NCI-H526 treated with DMSO at 0.1 percent for 48 hours (cell line): ENCODE measurements at places on chromosomes 4 and X.

- no peak for DNase-seq
These were observed 27.7 kb downstream of the FBXO8 start for GRCh38 chr4:174255786-174256185.

DNA sequence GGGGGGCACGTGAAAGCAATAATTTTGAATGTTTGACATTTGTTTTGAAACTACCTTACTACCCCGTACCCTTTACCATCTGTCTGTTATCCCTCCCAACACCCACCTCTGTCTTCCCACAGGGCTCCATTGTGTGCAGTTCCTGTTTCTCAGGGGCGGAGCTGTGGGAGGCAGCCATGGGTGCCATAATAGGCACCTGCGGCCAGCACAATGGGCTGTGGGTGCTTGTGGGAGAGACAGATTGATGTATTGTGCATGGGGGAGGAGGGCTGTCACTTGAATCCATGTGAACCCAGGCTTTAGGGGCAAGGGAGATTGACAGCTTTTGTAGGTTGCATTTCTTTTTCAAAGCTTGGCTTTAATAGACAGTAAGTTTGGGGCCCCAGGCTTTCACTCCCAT is 122.6 kb upstream of the CXorf66 start:
- DNase-seq, result no peak

DNA sequence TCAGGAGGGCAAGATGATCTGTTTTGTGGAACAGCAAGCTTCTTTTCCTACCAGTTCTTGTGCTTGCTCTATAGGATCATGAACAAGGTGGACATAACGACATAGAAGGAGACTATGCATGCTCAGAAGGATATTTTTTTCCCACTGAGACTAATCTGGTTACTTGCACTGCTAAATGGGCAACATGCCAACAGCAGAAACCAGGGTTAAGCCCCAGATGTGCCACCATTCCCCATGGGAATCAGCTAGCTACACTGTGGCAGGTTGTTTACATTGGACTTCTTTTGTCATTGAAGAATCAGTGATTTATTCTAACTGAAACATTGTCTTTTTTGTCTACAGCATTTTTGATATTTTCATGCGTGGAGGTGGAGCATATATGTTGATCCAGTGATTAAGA is 165.6 kb downstream of the C4orf33 start:
- no peak for DNase-seq

DNA sequence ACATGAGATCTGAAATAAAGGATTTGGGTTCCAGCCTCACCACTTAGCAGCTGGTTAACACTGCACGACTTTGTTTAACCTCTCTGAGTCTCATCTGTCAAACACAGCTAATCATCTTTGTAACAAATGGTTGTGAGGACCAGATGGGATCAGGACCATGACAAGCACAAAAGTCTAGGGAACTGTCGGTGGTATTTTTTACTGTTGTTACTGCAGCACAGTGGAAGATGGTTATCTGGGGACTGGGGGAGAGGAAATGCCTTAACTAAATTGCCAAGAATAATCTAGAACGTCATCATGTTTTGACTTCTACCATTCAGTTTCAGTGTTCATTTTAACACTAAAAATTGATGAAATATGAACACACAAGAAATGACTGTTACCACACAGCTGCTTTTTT is 99.5 kb downstream of the ADGRA3 start:
- DNase-seq, result no peak

- no peak for DNase-seq
These were observed 18.1 kb downstream of the SEC24B start for GRCh38 chr4:109451544-109452273.

DNA sequence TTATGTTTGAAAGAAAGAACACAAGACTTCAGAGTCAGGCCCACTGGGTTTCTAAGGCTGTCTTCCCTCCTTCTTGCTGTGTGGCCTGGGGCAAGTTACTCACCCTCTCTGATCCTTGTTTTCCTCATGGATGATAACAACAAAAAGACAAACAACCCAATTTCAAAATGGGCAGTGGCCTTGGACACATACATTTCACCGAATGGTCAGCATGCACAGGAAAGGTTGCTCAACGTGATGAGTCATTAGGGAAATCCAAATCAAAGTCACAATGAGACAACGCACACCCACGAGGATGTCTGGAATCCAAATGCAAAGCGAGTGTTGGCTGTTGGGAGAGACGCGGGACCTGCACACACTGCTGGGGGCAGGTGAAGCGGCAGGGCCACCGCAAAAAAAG is 50.8 kb upstream of the PPP2R2C start:
- no peak for DNase-seq

- DNase-seq, result no peak
These were observed 34.1 kb upstream of the HHIP start for GRCh38 chr4:144611850-144612249.

DNA sequence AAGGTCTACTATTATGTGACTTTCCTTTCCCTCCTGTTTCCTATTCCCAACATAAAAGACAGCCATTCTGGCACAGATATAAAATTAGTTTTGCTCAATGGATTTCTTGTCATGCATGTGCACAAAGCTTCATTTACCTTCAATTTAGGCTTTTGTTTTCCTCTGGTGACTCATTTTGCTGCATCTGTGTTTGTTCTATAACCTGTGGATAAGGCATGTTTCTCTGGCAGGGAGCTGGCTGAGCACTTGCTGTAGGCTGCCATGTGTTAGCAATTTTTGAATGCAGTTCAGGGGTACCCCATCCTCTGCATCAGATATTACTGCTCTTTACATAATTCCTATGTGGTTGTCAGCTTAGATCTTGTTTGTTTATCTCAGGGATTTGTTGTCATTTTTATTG is 202.8 kb upstream of the GRID2 start:
- DNase-seq, result no peak

DNA sequence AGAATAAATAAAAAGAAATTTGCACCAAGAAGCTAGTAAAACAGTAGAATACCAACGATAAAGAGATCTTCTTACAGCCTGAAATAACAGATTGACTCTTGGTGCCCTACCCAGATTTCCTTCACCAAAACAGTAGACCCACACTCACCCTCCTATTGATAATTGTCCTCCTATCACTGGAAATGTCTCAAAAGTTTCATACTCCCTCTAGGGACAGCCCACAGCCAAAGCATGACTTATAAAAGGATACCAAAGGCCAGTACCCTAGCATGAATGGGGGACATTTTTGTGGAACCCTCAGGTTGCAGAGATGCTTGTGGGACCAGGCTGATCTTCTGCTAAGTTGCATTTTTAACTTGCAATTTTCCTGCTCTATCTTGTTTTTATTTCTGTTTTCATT is 104.1 kb downstream of the INPP4B start:
- no peak for DNase-seq

DNA sequence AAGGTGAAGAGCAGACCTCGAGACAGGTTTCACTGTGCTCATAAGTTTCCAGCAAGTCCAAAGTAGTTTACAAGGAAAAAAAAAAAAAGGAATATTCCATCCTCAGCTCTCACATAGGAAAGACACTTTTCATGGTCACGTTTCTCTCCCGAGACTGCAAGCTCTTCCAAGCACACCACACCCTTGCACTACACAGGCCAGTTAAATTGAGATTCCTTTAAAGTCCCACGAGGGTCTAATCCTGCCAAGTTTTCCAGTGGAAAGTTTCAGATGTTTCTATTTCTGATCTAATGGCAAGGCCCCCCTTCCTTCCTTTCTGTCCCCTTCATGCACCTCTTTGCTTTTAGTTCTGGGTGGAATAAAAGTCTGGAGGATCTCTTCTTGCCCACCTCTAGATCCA is 67.9 kb upstream of the PCDH19 start:
- no peak for DNase-seq

DNA sequence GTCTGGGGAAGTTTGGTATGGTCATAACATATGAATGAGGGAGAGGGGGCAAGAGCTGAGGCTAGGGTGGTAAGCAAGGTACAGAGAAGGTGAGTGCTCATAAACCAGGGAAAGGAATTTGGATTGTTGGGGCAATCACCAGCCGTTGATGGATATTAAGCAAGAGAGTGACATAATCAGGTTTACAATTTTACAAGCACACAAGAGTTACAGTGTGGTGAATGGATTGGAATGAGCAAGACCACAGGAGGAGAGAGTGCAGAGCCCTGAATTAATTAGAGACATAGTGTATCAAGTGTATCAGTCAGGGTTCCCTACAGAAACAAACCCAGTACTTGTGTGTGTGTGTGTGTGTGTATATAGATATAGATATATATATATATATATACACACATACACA is 18.7 kb upstream of the FMR1NB start:
- no peak for DNase-seq

- DNase-seq, result peak; percentile 71
These were observed 7.8 kb upstream of the AKAP14 start for GRCh38 chrX:119887721-119888425.

- DNase-seq, result no peak
These were observed 27.8 kb downstream of the PIR start for GRCh38 chrX:15465347-15465746.

- DNase-seq, result no peak
These were observed 15.0 kb downstream of the G6PD start for GRCh38 chrX:154531626-154532025.

DNA sequence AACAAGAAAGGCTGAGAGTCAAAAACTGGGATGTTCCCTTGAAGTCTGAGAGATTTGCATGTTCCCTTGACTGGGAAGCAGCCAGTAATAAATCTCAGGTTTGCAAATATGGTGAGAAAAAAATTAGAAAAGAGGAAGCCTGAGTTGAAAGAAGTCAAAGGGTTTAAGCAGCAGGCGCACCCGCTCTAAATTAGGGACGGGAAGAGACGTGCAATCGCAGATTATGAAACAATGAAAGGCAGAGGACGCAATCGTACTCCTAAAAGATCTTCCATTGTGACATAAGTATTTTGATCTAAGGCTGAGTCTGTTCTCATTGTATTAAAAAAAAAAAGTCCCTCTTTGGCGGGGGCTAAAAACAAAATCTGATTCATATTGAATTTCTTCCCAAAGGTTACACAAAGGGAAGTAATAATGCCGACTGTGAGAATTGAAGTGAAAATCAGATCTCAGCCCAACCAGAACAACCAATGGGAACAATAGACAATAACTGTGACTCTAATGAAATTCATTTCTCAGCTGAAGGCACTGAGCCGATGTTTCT is 28.2 kb downstream of the SAT1 start:
- DNase-seq, result peak; percentile 29

GRCh38 chr4:5052204-5052702 is 973 bp downstream of the STK32B start:
- DNase-seq, result peak; percentile 34

GRCh38 chrX:76957485-76957884 is 489.7 kb upstream of the FGF16 start:
- DNase-seq, result no peak

- DNase-seq, result no peak
These were observed 31.5 kb upstream of the GLRA3 start for GRCh38 chr4:174860588-174860987.

DNA sequence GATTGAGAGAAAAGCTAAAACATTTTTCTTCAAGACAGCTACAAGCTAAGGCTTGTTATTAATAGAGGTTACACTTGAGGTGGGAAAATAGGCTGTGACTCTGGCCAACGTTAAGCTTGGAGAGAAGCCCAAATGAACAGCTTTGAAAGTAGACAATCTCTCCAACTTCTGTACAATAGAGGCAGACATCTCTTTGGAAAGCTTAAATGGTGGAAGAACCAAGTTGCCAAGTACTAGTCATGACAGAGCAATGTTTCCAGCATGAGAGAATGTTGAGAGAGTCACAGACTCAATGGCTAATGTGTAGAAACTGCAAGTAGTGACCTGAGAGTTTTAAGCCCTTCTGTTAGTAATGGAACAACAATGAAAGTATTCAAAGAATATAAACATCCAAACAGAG is 298.1 kb downstream of the INPP4B start:
- no peak for DNase-seq

- no peak for DNase-seq
These were observed 64.8 kb downstream of the TBC1D9 start for GRCh38 chr4:140691369-140691768.

GRCh38 chrX:94676285-94676684 is 1002.3 kb downstream of the FAM133A start:
- DNase-seq, result no peak

DNA sequence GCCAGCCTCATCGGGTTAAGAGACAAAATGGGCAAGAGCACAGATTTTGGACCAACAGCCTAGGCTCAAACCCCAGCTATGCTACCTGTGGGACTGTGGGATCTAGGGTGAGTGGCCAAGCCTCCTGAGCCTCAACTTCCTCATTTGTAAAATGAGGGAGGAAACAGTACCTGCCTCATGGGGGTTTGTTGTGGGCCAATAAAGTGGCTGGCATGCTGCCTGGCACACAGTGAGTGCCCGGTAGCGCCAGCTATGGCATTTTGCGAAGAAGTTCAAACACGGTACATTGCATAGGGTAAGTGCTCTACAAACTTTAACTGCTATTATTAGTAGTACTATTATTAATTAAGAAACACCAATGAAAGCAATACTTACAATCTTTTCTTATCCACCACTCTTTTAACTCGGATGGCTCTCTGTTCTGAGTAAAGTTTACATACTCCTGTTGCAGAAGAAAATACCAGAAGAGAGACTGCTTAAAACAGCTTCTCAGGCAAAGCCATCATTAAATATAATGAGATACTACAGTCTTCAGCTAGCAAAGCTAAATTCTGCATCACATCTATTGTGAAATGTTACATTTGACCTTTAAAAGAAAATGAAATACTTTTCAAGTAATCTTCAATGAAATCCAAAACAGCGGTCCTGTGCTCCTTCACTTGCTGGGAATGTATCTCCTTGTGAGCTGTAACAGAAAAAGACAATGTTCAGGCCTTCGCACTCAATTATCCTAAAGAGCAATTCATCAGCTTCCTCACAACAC is 70.1 kb downstream of the NSG1 start:
- DNase-seq, result no peak

DNA sequence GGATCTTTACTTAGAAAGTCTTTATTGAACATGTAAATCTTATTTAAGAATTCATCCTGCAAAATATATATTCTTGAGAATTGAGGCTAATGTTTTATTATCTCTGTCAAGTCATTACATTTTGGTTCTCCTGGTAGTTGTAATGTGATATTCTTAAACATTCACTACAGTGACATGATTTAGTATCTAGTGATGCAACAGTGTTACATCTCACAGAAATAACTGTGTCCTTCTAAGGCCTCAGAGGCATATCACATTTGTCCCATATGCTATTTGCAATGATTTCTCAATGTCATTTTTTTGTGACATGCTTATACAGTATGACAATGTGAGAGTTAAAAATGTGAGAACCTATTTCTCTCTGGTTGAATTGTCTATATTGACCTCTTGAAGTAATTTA is 34.1 kb downstream of the PRRG1 start:
- no peak for DNase-seq

DNA sequence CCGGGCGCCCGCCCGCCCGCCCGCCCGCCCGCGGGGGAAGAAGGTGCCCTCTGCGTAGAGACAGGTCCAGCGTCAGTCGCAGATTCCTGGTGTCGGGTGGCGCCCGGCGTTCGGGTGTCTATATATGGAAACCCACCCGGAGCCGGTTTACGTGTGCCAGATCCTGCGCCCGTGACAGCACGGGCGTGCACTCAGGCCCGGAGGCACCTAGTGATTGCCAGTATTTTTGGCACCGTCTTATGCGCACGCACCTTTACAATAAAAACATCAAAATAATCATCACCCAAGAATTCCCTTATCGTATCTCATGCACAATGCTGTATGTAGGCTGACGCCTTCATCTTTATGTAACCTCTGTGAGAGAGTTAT is 519 bp downstream of the SLC25A4 start:
- DNase-seq, result peak; percentile 9

GRCh38 chrX:13418126-13419097 is 98.6 kb upstream of the ATXN3L start:
- no peak for DNase-seq
